ENCODE measurements at places on chromosomes 5 and 9.

DNA sequence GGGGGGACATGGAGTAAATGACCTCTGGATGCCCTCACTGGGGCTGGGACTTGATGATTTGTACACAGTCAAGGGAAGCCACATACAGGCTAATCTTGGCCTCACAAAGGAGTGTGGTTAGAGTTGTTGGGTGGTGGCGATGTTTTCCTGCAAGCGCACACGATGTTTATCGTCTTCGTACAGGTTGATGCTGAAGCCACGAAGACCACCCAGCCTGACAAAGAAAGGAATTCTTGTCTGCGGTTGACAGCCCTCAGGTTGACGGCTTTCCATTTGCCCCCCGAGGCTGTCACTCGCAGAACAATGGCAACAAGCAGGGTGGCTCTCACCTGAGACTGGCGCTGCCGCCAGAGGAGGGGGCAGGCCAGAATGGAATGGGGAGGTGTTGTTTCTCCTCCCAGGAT, 14.1 kb upstream of the XPA start:
- DNase-seq, result no peak

DNA sequence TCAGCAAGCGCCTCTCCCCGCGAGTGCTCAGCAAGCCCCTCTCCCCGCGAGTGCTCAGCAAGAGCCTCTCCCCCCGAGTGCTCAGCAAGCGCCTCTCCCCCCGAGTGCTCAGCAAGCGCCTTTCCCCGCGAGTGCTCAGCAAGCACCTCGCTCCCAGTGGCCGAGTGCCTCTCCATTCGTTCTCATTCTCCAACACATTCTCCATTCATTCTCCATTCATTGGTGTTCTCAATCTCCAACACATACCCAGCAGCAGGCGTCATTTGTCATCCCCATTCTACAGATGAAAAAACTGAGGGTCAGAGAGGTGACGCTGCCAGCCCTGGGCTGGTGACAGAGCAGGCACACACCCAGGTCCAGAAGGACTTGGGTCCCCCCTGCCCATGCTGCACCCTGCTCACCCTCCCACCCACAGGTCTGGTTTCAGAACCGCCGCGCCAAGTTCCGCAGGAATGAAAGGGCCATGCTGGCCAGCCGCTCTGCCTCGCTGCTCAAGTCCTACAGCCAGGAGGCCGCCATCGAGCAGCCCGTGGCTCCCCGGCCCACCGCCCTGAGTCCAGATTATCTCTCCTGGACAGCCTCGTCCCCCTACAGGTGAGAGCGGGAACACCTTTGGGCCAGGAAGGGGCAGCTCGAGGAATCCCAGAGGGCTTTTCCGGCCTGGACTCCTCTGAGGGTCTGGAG, 32.5 kb downstream of the PTGES start:
- DNase-seq, result no peak

DNA sequence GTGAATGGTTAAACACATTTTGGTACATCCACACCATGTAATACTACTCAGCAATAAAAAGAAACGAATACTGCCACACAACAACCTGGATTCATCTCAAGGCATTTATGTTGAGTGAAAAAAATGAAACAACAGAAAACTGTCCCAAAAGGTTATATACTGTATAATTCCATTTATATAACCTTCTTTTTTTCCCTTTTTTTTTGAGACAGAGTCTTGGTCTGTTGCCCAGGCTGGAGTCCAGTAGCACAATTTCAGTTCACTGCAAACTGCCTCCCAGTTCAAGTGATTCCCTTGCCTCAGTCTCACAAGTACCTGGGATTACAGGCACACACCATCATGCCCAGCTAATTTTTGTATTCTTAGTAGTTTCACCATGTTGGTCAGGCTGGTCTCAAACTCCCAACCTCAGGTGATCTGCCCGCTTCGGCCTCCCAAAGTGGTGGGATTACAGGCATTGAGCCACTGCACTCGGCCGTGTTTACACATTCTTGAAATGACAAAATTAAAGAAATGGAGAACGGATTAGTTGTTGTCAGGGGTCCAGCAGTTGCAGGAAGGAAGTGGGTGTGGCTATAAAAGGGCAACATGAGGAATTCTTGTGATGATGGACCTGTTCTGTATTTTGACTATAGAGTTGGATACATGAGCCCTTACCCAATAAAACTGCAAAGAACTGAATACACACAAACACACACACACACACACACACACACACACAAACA, 17.4 kb downstream of the PPP6C start:
- no peak for DNase-seq

- DNase-seq, result no peak
Measured at GRCh38 chr9:114006931-114007691, 71.0 kb downstream of the AMBP start.

- DNase-seq, result no peak
Measured at GRCh38 chr9:2210201-2210600, 195.1 kb downstream of the SMARCA2 start.

DNA sequence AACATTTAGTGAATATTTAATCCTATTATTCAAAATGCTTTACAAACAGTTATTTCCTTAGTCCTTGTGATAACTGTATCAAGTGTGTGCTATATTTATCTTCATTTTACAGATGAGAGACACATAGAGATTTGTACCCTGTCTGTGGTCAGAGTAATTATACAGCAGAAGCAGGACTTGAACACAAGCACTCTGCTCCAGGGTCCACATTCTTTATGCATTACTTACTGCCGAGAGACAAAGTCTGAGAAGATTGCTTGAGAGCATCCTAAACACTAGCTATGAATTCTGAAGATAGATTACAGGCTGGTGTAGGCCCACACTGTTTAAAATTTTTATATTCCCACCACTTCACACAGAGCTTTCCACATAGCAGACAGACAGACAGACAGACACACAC, 926.1 kb upstream of the DMAC1 start:
- no peak for DNase-seq

DNA sequence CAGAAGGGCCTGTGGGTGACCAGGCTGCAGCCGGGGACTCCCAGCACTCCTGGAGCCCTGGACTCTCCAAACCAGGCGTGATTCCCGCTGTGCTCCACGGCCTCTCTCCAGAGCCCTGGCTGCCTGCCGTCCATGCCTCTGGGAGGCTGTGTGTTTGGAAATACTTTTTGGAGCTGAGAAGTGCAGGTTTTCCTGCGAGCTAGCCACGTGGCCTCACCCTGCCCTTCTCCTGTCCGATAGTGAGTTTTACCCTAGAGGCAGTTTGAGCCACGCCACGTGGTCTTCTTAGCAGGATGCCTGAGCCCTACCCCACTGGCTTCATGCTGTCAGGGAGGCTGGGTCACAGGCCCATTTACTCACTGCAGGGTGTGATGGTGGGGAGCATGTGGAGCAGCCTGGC, 71.3 kb downstream of the COL5A1 start:
- no peak for DNase-seq

- DNase-seq, result no peak
Measured at GRCh38 chr5:14298126-14298847, 155.1 kb downstream of the TRIO start.

- DNase-seq, result no peak
Measured at GRCh38 chr5:131019111-131019510, 145.9 kb downstream of the HINT1 start.

GRCh38 chr9:71213633-71214032, 92.2 kb upstream of the TRPM3 start:
- DNase-seq, result no peak

- no peak for DNase-seq
Measured at GRCh38 chr5:146082798-146083197, 22.6 kb downstream of the PLAC8L1 start.

- DNase-seq, result no peak
Measured at GRCh38 chr9:22528485-22528884, 81.9 kb downstream of the DMRTA1 start.

GRCh38 chr5:178419196-178419595, 171.0 kb downstream of the COL23A1 start:
- DNase-seq, result no peak

DNA sequence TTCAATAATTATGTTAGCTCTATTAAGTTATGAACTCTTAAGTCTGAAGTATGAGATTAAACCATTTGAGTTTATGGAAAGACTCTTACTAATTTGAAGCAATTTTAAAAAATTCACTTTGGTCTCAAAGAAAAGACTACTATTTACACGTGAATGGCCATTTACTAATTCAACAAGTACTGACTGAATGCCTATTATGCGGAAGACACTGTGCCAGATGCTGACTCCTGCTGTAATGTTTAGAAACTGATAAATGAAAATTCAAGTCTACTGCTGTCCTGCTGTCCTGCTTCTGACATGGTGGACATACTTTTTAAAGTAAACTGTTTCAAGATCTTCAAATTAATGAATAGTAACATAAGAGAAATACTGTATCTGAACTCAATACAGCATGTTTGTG, 116.2 kb downstream of the MPDZ start:
- DNase-seq, result no peak

- no peak for DNase-seq
Measured at GRCh38 chr5:128774605-128775004, 190.7 kb upstream of the SLC27A6 start.

GRCh38 chr9:134325813-134326723, at the start of gene RXRA:
TSS of gene RXRA (plus strand) at chr9:134326455. CDS start at chr9:134326632, 177 bp downstream.
- DNase-seq, result peak; percentile 36

DNA sequence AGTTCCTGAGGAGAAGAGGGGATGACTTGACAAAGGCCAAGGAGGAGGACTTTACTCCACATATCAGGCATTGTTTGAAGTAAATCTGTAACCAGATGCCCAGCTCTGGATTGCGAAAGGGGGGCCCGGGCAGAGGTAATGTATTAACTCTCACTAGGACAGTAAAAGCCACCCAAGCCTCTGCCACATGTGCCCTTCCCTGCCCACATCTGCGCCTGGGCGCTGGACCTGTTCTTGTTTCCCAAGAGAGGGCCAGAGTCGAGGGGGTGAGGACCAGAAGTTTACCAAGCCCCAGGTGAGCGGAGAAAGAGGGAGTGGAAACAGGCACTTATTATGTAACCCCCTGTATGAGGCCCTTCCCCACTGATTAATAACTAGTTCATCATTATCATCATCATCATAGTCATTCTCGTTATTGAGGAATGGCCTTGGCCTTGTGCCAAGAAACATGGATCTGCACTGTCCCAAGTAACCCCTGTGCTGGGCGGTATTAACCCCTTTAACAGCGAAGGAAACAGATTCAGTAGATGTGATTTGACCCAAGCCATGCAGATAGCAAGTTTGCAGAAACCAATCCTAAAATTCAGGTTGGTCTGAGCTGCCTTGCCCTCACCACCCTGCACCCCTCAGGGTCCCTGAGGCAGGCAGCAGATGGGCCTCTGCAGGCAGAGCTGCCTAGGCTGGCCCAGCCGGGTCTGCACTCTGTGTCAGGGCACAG, at the start of gene SLC23A1:
Gene SLC23A1, minus strand, starts transcription at position 23 of the 718 bp plus-strand sequence. CDS start 44 bp downstream, outside the sequence.
- DNase-seq, result no peak

DNA sequence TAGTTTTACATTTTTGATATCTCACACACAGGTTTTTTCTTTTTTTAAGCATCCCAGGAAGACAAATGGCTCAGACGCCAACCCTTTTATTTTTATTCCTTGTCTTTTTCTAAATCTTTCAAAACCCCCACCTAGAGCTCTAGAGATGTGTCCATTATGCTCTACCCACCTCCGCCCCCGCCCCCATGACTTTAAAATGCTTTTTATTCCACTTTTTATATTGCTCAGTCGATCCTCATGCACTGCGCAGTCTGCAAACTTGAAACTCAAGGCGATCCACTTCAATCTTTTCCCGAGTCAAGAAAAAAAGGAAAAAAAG, 411 bp upstream of the MAT2B start:
- DNase-seq, result no peak

DNA sequence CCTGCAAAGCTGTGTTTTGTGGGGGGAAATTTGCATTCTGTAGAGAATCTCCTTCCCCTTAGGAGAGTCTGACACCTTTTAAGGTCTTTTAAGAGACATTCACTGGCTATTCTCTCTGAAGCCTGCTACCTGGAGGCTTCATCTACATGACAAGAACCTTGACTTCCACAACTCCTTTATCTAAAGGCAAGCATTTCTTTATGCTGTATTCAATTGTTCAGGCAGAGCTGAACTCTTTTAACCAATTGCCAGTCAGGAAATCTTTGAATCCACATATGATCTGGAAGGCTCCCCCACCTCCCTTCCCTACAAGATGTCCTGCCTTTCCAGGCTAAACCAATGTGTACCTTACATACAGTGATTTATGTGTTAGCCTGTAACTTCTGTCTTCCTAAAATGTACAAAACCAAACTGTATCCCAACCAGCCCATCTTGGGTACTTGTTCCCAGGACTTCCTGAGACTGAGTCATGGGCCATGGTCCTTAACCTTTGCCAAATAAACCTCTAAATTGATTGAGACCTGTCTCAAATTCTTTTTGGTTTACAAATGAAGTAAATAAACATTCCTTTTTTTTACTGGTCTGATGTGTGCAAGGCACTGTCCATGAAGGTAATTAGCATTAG, 9.9 kb downstream of the C9orf85 start:
- no peak for DNase-seq

GRCh38 chr5:56147659-56148230, 85.4 kb downstream of the ANKRD55 start:
- DNase-seq, result no peak

DNA sequence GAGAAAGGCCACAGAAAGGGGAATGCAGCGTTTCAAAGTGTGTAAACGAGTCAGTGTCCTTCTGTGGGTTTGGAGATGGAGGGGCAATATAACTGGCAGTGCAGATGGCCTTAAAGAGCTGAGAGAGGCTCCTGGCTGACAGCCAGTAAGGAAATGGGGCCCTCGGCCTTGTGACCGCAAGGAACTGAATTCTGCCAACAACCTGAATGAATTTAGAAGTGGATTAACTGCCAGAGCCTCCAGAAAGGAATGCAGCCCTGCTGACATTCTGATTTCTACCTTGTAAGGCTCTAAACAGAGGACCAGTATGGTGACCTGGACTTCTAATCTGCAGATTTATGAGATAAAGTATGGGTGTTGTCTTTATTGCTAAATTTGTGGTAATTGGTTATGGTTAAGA, 17.5 kb upstream of the NREP start:
- no peak for DNase-seq

DNA sequence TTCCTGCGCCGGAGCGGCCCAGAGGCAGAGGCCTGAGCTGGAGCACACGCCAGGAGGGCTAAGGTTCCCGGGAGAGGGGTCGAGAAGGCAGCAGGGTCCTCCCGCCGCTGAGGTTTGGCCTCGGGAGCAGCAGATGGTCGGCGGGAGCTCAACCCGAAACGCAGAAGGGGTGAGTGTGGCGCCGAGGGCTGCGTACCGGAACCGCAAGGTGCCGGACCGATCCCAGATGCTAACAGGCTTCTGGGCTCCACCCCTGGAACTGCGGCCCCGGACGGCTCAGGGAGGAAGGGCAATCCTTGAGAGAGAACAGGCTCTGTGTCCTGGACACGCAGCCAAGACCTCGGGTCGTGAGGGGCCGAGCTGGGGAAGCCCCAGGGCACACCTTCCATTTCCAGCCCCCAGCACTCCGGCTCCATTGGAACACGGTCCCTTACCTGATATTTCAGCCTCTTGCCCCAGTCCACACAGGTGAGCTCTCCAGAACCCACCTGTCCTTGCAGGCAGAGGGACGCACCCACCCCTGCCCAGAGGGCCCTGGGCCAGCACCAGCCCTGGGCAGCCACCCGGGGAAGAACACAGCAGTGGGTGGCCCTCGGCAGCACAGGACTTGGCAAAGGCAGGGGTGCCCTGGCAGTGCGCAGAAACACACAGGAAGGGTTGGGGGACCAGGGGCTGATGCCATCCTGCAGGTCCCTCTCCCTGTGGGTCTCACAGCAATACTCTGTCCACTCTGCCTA, 1.4 kb downstream of the LHX3 start:
- DNase-seq, result no peak

GRCh38 chr5:66813306-66813705, 217.1 kb downstream of the MAST4 start:
- no peak for DNase-seq

GRCh38 chr5:9452181-9452580, 93.7 kb downstream of the SEMA5A start:
- no peak for DNase-seq

- peak; percentile 1 for DNase-seq
Measured at GRCh38 chr9:93669116-93669957, 93.0 kb downstream of the PHF2 start.

- no peak for DNase-seq
Measured at GRCh38 chr5:94977437-94977836, 307.5 kb downstream of the MCTP1 start.

Data from activated CD4-positive, alpha-beta T cell treated with anti-CD3 and anti-CD28 coated beads for 48 hours (primary cell).